Progenitor cell of endocrine pancreas (in vitro differentiated cells): ENCODE measurements at places on chromosomes 4 and X. TPM values are rescaled to one million over a fixed set of nuclear protein-coding genes. Genes with fewer than 3 reads are reported as not detected.

COL4A6 gene
- total RNA-seq, result 66.6 and 79.4 TPM in 2 replicates

SRP72 gene
- 119 and 120 TPM in 2 replicates for total RNA-seq

DNA sequence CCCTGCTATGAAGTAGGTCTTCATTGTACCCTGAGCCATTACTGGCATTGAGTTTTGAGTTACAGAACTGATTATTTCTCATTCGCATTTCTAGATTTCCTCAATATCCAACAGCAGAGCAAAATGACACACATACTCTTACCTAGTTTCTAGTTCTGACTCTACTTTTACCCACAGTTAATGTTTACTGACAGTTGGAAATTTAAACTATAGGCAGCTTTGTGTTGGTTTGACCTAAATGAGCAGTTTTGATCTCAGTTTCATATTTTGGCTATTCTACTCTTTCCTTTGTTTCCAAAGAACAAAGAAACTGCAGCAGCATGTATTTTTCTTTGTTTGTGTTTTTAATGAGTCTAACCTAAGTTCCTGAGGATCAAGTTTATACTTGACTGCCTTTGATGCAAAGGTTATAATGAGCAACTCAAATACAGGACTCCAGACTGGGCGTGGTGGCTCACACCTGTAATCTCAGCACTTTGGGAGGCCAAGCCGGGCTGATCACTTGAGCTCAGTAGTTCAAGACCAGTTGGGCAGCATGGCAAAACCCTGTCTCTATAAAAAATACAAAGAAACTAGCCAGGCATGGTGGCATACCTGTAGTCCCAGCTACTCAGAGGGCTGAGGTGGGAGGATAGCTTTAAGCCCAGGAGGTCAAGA, 30.4 kb downstream of the TXK start:
- no peaks in the 10 kb centered on the region for H3K36me3 ChIP-seq
- H3K27me3 ChIP-seq, result no peaks in the 10 kb centered on the region
- no peak overlapping the region for H3K27ac ChIP-seq
- no peak overlapping the region for H3K4me3 ChIP-seq
- no peak for DNase-seq
- peaks cover 6% of the 10 kb centered on the region for H3K4me1 ChIP-seq

GRCh38 chr4:69830560-69831269, 29.2 kb downstream of the SULT1E1 start:
- no peak for DNase-seq
- H3K27ac ChIP-seq, result peak overlapping the region; percentile 84
- no peaks in the 10 kb centered on the region for H3K27me3 ChIP-seq
- H3K36me3 ChIP-seq, result peaks cover 25% of the 10 kb centered on the region

DNA sequence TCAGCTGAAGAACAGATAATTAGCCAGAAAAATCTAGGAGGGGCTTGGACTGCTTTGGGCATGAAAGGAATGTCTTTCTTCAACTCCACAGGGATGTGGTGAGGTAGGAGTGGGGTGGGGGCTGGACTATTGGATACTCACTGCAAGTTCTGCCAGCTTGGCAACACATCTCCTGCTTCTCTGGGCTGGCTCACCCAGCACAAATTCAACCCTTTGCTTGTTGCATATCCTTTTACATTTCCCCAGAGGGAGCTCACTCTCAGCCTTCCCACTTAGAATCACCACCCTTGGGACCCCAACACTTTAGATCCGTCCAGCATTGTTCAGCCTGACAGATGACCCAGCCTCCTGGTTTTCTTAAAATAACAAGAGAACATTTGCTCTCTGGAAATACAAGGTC, 120.6 kb downstream of the KDR start:
- no peak for DNase-seq
- no peak overlapping the region for H3K4me3 ChIP-seq
- no peak overlapping the region for H3K27ac ChIP-seq
- H3K36me3 ChIP-seq, result no peaks in the 10 kb centered on the region
- no peaks in the 10 kb centered on the region for H3K4me1 ChIP-seq
